Common myeloid progenitor, CD34-positive (primary cell): ENCODE measurements at places on chromosomes 1 and 21.
A peak's percentile ranks its signal among the peaks of the same experiment; 100 is the strongest.

DNA sequence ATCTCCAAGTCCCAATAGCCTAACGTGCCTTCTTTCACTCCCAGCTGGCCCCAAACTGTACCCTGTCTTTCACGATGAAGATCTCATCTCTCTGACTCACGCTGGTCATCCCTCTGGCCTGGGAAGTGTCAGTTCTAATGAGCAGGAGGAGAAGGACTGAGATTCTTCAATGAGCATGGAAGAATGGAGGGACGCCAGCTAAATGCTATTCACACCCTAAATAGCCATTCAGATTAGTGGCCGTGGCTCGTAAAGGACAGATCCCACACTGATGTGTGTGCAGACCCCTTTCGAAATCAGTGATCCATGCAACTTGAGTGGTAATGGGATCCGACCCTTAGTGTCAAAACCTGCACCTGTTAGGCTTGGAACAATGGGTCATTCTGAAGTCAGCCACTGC, 75.9 kb upstream of the SMYD2 start:
- DNase-seq, result no peak

- DNase-seq, result no peak
Observed at GRCh38 chr1:200491103-200491502, 81.3 kb upstream of the ZNF281 start.

- no peak for DNase-seq
Observed at GRCh38 chr1:93598861-93599439, 82.7 kb downstream of the BCAR3 start.

DNA sequence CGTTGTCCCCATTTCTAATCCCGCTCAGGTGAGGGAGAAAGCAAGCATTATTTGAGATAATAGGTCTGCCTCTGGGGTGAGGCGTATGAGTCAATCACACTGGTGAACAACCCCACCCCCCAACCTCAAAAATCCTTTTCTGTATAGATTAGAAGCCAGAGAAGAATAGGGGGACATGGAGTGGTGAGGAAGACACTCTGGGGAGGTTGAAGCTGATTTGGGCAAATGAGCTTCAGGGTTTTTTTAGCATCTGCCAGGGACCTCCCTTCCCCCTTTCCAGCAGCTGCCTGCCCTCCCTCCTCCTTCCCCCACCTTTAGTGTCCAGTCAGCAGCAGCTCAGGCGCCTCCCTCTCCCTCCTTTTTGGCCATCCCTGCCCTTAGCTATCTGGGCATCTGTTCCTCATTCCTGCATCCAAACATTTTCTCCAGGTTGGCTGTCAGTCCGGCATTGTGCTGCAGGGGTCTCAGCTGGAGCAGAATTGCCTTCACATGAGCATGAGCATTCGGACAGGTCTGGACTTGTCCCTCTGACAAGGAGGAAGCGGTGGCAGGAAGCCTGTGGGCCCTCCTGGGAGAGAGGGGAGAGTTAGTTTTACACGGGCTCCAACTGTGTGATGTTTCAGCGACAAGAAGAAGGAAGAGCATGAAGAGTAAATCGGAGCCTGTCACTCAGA, 30.8 kb upstream of the PTGFRN start:
- no peak for DNase-seq

- DNase-seq, result peak; percentile 45
Observed at GRCh38 chr1:87202922-87203655, 125.6 kb upstream of the LMO4 start.
